Gastroesophageal sphincter (tissue), 4 donors: ENCODE measurements at places on chromosomes 6 and 20. TPM values are rescaled to one million over a fixed set of nuclear protein-coding genes. Genes with fewer than 3 reads are reported as not detected.

TNFRSF6B gene
- total RNA-seq = 19.9 TPM

DNA sequence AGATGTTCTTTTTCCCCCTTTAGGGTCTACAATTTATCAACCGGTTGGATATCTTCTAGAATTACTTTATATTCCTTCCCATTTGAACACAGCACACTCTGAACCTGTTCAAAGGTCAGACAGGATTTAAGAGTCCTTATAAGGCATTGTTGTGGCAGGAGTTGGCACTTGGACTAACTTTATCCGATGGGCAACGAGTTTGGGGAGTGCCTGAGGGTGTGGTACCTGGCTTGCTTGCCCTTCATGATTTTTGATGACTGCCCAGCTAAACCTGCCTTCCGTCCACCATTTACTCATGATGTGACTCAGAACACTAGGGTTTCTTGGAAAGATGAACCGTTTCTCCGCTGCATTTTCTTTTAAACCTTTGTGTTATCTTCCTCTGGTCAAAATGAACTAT is 285.2 kb downstream of the FOXC1 start:
- ATAC-seq = no peak

RHAG gene
- total RNA-seq = 0.94 TPM

SLC22A7 gene
- not detected for total RNA-seq

- peak; percentile 16 for ATAC-seq
Observed at GRCh38 chr20:62494980-62495748, 19.4 kb upstream of the GATA5 start.

PRR18 gene
- not detected for total RNA-seq

GRCh38 chr6:157559201-157559756 is 178.3 kb downstream of the ZDHHC14 start:
- no peak for ATAC-seq

DNA sequence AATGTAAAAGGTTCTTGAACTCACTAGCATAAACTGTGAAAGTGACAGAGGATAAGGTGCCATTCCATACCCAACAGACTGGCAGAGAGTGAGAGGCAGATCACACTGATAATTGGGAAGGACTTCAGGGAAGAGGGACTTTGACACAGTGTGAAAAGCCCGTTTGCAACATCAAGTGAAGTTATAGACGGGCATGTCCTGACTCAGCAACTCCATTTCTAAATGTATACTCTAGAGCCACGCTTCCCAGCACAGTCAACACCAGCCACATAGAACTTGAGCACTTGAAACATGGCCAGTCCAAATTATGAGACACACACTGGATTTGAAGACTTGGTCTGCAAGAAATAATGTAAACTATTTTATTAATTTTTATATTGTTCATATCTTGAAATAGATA is 45.9 kb upstream of the XRN2 start:
- ATAC-seq = no peak

- no peak for ATAC-seq
Observed at GRCh38 chr6:42367353-42368011, 84.2 kb downstream of the TRERF1 start.

BTBD9 gene
- 15.6 TPM for total RNA-seq

DNA sequence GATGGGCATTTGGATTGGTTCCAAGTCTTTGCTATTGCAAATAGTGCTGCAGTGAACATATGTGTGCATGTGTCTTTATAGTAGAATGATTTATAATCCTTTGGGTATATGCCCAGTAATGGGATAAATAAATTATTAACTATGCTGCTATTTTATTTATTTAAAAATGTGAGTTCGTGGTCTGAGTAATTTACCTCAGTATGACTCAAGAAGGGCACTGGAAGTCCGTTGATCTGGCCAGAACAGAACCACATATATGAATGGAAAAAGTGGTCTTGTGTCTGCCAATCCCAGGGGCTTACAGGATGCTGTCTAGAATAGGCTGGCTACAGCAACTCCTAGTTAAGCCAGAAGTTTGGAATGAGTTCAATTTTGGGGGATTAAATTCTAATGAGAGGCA is 27.6 kb upstream of the HLA-C start:
- ATAC-seq = no peak

TGM3 gene
- 5.8 TPM for total RNA-seq

ATP9A gene
- total RNA-seq = 63.8 TPM

DNA sequence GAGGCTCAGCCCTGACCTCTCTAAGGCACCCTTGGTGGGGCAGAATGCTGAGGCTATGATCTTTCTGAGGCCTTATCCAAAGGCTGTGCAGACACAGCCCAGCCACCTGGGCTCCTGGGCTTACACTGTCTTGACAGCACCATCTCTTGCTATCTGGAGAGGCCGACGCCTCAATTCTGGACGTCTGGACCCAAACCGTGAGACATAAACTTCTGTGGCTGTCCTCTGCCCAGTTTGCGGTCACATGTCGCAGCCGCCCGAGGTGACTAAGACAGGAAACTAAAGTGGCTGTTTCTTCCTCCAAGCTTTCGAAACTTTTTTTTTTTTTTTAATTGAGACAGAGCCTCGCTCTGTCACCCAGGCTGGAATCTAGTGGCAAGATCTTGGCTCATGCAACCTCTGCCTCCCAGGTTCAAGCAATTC is 49.3 kb downstream of the PRR18 start:
- ATAC-seq = peak; percentile 54

DNA sequence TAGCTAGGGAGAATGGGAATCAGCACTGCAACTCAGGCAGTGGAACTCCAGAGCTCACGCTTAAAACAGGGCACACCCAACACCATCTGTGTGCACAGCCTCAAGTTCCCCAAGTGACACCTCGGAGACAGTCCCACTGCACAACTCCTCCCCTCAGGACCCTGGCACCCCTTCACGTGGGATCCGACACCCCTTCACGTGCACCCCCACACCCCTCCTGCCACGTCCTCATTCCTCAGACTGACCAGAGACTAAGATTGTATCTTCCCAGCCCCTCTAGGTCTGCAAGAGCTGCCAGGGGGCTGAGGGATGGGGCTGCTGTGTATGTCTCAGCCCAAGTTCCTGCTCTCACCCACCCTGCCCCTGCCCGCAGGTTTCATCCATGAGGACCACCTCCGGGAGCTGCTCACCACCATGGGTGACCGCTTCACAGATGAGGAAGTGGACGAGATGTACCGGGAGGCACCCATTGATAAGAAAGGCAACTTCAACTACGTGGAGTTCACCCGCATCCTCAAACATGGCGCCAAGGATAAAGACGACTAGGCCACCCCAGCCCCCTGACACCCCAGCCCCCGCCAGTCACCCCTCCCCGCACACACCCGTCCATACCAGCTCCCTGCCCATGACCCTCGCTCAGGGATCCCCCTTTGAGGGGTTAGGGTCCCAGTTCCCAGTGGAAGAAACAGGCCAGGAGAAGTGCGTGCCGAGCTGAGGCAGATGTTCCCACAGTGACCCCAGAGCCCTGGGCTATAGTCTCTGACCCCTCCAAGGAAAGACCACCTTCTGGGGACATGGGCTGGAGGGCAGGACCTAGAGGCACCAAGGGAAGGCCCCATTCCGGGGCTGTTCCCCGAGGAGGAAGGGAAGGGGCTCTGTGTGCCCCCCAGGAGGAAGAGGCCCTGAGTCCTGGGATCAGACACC is 7.6 kb downstream of the MYL9 start:
- ATAC-seq = no peak

GRCh38 chr6:36383606-36384005 is 3.9 kb downstream of the ETV7 start:
- ATAC-seq = no peak

LRP11 gene
- total RNA-seq = 28.6 TPM

GRCh38 chr6:51932956-51933355 is 154.5 kb downstream of the PKHD1 start:
- no peak for ATAC-seq

GRCh38 chr6:54010340-54011276 is 100.6 kb upstream of the MLIP start:
- ATAC-seq = peak; percentile 36

SLC22A2 gene
- not detected for total RNA-seq

GRCh38 chr6:81204731-81205130 is 547.8 kb downstream of the TENT5A start:
- no peak for ATAC-seq

FAM83C gene
- 1.4 TPM for total RNA-seq
